ENCODE measurements at places on chromosomes 13 and 19.

- DNase-seq, result peak; percentile 35
Measured at GRCh38 chr19:54444737-54445136, 4.3 kb upstream of the LENG8 start.

DNA sequence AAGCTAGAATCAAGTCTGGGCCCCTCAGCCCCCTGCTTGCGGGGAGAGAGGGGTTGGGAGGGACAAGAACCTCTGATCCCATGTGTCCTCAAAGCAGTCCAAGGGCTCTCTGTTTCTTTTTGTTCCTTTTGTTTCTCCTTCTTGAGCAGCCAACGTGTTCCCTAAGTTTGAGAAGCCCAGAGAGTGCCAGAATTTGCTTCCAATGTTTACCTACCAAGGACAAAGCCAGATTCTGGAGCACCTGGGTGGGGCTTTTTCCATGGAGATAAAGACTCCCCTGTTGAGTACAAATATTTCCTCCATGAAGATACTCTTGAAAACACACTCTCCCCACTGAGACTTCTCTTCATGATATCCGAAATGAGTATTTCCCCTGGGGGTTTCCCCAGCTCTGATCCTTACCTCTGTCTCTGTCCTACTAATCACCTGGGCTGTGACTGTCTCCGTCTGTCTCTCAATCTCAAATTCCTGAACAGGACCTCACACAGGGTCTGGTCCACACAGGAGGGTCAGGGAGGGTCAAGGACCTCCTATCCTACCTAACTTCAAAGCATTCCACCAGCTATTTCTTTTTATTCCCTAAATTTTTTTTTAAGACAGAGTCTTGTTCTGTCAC lies 27.4 kb downstream of the CD177 start:
- DNase-seq, result no peak

DNA sequence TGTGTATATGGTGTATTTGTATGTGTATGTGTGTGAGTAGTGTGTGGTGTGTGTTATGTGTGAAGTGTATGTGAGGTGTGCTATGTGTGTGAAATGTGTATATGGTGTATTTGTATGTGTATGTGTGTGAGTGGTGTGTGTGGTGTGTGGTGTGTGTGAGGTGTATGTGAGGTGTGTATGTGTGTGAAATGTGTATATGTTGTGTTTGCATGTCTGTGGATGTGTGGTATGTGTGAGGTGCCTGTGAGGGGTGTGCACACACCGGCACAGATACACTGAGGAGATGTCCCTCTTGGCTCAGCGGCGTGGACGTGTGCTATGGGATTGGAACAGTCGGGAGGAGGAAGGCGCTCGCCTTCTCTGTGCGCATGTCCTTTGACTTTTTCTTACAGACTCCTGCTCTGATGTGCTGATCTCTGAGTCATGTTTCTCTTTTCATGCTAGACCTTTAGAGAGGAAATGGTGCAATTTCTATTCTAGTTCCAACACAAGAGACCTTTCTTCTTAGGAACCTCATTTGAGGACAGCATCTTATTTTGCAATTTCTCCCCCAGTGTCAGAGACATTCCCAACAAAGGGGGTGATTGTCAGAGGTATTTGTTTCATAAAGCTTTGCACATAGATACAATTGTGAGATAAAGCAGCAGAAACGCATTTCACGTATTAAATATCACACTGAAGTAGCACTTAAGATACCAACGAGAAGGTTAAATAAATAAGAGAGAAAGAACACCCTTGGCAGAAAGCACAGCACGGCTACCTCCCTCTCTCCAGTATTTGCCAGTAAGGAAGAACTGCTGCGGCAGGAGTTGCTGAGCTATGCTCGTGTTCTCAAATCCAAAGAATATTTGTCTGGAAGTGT lies 11.3 kb upstream of the TNFRSF19 start:
- DNase-seq, result no peak

DNA sequence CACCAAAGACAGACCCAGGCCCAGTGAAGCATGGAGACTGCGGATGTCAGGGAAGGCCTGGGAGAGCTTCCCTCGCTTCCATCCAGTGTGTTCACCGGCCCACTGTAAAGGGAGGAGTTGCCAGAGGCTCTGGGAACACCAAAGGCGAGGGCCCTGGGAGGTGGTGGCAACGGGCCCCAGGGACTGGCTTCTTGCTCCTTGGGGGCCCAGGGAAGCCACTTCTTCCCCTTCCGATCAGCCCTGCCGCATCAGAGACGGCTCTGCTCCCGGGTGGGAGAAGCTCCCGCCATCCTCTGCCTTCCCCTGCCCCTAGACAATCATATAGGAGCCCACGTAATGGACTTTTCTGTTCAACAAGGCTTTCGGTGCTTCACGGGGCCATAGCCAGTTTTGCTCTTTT lies 83.4 kb upstream of the GPR183 start:
- DNase-seq, result no peak

DNA sequence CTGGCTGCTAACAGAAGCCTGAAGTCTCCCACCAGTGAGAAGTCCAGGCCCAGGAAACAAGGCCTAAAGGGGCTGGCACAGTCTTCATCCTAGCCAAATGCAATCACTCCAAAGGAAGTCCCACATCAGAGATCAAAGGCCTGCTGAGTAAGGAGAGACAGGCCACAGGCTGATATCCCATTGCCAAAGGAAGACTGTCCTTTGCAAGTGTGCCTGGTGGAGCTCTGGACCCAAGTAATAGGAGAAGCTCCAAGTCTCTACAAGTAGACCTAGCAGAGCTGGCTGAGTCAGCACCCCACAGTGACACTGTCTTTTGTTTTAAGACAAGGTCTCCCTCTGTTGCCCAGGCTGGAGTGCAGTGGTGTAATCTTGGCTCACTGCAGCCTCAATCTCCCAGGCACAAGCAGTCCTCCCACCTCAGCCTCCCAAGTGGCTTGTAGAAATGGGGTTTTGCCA lies 4.5 kb downstream of the DBP start:
- DNase-seq, result no peak

DNA sequence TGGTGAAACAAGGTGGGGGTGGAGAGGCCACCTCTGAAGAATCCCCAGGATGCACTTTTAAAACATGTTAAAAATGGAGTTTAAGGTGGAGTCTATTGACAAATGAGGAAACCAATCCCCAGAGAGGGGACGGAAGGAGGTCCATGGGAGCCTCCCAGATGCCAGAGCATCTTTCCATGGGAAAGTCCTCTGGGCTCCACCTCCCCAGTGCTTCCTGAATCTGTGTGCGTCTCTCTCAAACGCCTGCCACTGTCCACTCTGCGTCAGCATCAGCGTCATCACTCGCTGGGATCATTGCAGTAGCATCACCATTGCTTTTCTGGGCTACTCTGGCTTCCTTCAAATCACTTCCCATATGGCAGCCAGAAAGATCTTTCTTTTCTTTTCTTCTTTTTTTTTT lies 6.2 kb downstream of the GPR4 start:
- no peak for DNase-seq

GRCh38 chr19:29805031-29805965 lies 6.5 kb upstream of the CCNE1 start:
- no peak for DNase-seq

DNA sequence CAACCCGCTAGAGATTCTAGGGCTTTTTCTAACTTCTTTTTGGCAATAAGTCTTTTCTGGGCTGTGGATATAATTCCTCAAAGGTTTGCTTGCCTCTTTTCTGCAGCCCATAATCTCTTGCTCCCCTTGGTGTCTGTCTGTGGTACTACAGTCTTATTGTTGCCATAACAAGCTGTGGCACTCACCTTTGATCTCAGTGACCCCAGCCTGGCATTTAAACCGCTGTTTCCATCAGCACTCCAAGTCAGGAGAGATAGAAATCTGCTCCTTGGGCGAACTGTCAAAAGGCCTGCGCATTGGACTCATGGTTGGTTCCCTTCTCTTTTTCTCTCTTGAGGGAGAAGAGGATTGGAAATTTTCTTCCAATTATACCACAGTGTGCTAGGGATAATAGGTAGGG lies 14.5 kb upstream of the MPHOSPH8 start:
- peak; percentile 24 for DNase-seq

- no peak for DNase-seq
Measured at GRCh38 chr13:84207509-84207908, 325.2 kb upstream of the SLITRK1 start.

DNA sequence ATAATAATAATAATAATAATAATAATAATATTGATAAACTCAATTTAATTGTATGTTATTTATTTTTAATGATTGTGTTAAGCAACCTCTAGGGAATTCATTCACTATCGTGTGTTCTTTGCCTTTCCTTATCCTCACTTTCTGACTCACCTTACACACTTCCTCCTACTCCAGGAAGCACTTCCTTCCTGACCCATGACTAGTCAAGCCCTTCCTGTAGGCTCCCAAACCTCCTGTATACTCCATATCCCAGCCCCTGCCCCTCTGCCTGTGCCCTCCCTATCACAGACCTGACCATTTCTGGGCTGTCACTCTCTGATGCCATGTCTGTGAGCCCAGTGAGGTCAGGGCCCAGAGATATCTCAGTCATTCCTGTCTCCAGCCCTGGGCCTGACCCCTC lies 7.6 kb downstream of the LGALS4 start:
- DNase-seq, result no peak

DNA sequence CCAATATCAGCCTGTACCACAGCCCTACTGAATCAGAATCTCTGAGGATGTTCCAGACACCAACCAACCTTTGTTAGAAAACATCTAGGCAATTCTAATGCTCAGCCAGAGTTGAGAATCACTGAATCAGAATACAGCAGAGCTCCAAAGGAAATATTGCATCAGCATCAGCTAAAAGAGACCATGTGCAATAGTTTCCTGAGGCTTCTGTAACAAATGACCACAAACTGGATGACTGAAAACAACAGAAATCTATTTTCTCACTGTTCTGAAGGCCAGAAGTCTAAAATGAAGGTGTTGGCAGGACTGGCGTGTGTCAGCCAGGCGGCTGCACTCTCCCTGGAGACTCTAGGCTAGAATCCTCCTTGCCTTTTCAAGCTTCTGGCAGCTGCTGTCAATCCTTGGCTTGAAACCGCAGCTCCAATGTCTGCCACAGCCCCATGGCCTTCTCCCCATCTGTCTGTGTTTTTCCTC lies 1.2 kb upstream of the DCT start:
- peak; percentile 42 for DNase-seq

DNA sequence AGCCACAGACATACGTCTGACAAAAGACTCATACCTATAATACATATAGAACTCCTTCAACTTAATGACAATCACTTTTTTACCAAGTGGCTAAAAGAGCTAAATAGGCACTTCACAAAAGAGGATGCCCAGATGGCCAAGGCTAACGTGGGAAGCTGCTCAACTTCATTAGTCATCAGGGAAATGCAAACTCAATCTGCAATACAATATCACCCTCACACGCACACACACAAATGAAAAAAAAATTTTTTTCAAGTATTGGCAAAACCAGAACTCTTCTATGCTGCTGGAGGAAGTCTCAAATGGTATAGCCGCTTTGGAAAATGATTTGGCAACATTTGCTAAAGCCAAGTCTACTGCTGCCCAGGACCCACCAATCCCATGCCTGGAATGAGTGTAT lies 14.6 kb upstream of the DNMT1 start:
- DNase-seq, result no peak

DNA sequence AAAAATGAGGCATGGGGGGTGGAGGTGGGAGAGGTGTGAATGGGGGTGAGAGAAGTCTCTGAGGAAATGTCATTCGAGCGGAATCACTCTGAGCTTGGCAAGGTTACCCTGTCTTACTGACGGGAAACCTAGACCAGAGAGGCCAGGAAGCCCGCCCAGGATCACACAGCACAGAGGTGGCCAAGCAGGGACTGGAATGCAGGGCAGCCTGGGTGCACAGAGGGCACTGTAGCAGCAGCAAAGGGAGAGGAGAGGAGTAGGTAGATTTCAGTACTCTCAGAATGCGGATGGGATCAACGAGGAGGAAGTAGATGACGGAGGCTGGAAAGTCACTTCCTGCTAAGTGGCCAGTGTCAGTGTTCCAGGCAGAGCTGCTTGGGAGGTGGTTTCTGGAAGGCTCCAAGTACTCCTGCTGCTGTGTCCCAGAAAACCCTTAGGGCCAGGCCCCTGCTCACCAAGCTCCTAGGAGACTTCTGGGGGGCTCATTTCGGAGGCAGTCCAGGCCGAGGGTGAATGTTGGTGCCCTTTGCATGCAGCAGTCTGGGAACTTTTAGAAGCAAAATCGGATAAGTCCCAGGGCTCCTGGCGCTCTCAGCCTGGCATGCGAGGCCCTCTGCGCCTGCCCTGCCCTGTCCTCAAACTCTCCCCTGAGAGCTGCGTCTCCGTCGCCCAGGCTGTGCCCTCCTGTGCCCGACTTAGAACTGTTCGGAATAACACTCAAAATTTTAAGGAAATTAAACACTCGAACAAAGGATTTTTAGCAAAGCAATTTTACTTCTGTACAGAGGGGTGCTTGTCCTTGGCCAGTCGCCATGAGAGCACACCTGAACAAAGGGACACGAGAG lies 33.5 kb downstream of the DNM2 start:
- no peak for DNase-seq

- DNase-seq, result no peak
Measured at GRCh38 chr19:33472226-33472625, 49.4 kb downstream of the PEPD start.

DNA sequence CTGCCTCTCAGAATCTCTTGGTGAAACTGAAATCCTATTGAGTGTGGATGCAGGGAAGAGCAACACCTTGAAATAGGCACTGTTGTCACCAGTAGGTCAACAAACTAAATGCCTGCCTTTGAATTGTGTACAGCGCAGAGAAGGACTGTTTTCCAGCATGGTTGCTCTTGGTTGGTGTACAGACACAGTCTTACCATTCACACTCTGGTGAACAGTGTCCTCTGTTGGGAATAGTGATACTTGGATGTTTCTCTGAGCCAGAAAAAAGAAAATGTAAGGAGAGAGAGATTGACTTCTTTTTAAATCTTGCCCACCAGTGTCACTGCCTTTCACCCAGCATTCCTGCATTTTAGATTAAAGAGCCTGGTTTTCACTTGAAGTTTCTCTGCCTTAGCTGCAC lies 179.7 kb downstream of the STK24 start:
- no peak for DNase-seq

DNA sequence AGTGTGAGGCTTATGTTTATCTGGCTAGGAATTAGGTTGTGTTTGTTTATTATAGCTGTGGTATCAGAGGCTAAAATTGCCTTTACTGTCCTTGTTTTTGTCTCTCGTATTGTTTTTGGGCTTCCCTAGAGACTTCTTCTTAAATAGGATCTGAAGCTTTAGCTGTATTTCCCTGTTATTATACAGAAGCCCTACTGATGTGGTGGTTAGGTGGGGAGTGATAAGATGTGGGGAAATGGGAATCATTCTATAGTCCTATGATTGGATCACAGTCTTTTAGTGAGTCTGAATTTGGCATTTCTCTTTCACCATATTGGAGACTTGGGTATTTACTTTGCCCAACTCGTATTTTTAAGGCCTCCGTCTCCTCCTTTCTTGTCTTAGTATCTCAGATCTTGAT lies 8.3 kb upstream of the KL start:
- DNase-seq, result no peak

- DNase-seq, result no peak
Measured at GRCh38 chr19:16463341-16463990, 8.3 kb downstream of the EPS15L1 start.
